A549 treated with Hydrocortisone at 1 μM for 4 hours (cell line): ENCODE measurements at places on chromosomes 11 and 22. TPM values are rescaled to one million over a fixed set of nuclear protein-coding genes. Genes with fewer than 3 reads are reported as not detected.

Gene MS4A14
- total RNA-seq = not detected in 5 replicates

Gene PKDREJ
- not detected in 5 replicates for total RNA-seq

Gene CTSW
- total RNA-seq = 0.06 to 0.13 TPM (median 0.09 TPM) in 3 of 5 replicates, not detected in the others

Gene BLID
- not detected in 5 replicates for total RNA-seq

Gene ADAMTS8
- 1.2 to 1.7 TPM (median 1.4 TPM) in 5 replicates for total RNA-seq

Gene GRM5
- 0.01 TPM in 1 of 5 replicates, not detected in the others for total RNA-seq

Gene EHF
- 0.76 to 1.7 TPM (median 0.90 TPM) in 5 replicates for total RNA-seq

Gene GTSE1
- 30.2 to 35.3 TPM (median 32.0 TPM) in 5 replicates for total RNA-seq

Gene MS4A6A
- not detected in 5 replicates for total RNA-seq

Gene ST14
- 0.05 to 0.15 TPM (median 0.08 TPM) in 5 replicates for total RNA-seq

Gene PIH1D2
- 0.62 to 1.0 TPM (median 0.73 TPM) in 5 replicates for total RNA-seq

Gene SLC22A8
- total RNA-seq = not detected in 5 replicates

Gene GAL
- total RNA-seq = 8.8 to 25.2 TPM (median 19.3 TPM) in 5 replicates

Gene CSF2RB
- total RNA-seq = not detected in 5 replicates

Gene MRGPRE
- total RNA-seq = 0.08 to 0.22 TPM (median 0.18 TPM) in 4 of 5 replicates, not detected in the other

Gene TSGA10IP
- total RNA-seq = not detected in 5 replicates

Gene SLC22A25
- not detected in 5 replicates for total RNA-seq

Gene BATF2
- 0.54 to 0.70 TPM (median 0.61 TPM) in 5 replicates for total RNA-seq

Gene SSH3
- total RNA-seq = 19.1 to 27.8 TPM (median 20.9 TPM) in 5 replicates

Gene SLC5A1
- total RNA-seq = 0.03 to 0.07 TPM (median 0.06 TPM) in 4 of 5 replicates, not detected in the other

Gene MPEG1
- not detected in 5 replicates for total RNA-seq

Gene MIF
- 412 to 972 TPM (median 905 TPM) in 5 replicates for total RNA-seq

Gene ANKK1
- 0.03 to 0.11 TPM (median 0.05 TPM) in 3 of 5 replicates, not detected in the others for total RNA-seq

Gene SHANK2
- total RNA-seq = 6.4 to 9.2 TPM (median 7.7 TPM) in 5 replicates

Gene TP53AIP1
- total RNA-seq = 0.06 TPM in 1 of 5 replicates, not detected in the others

Gene NOX4
- total RNA-seq = not detected in 5 replicates

Gene TPBGL
- total RNA-seq = 0.09 to 0.28 TPM (median 0.14 TPM) in 5 replicates

Gene LRRC32
- total RNA-seq = 0.17 to 0.23 TPM (median 0.21 TPM) in 5 replicates

Gene RTN4R
- total RNA-seq = 8.0 to 14.9 TPM (median 12.4 TPM) in 5 replicates

Gene SPI1
- total RNA-seq = 0.08 to 0.20 TPM (median 0.14 TPM) in 3 of 5 replicates, not detected in the others

Gene C1QTNF5
- not detected in 5 replicates for total RNA-seq

Gene CFAP300
- total RNA-seq = 5.7 to 7.6 TPM (median 6.4 TPM) in 5 replicates

Gene LRRN4CL
- 0.07 to 0.13 TPM (median 0.11 TPM) in 4 of 5 replicates, not detected in the other for total RNA-seq

Gene BRSK2
- total RNA-seq = 4.9 to 6.6 TPM (median 6.4 TPM) in 5 replicates

Gene NCR3LG1
- 1.7 to 3.7 TPM (median 2.2 TPM) in 5 replicates for total RNA-seq

Gene LDLRAD3
- 23.9 to 33.0 TPM (median 29.4 TPM) in 5 replicates for total RNA-seq

Gene C11orf91
- 0.85 to 2.1 TPM (median 2.0 TPM) in 5 replicates for total RNA-seq

Gene ADORA2A
- 0.47 to 1.2 TPM (median 0.84 TPM) in 5 replicates for total RNA-seq

Gene AQP11
- total RNA-seq = 1.2 to 1.9 TPM (median 1.3 TPM) in 5 replicates

Gene UQCC3
- 22.5 to 36.2 TPM (median 32.9 TPM) in 5 replicates for total RNA-seq

Gene CYB5R2
- 4.1 to 5.3 TPM (median 4.8 TPM) in 5 replicates for total RNA-seq

Gene ZC3H12C
- 6.9 to 10.9 TPM (median 9.6 TPM) in 5 replicates for total RNA-seq

Gene TRABD
- 24.5 to 36.3 TPM (median 35.2 TPM) in 5 replicates for total RNA-seq

Gene HPX
- total RNA-seq = 0.48 to 0.66 TPM (median 0.51 TPM) in 5 replicates

Gene DCUN1D5
- total RNA-seq = 59.7 to 68.2 TPM (median 63.6 TPM) in 5 replicates

Gene OR8D1
- not detected in 5 replicates for total RNA-seq

Gene PHOX2A
- total RNA-seq = not detected in 5 replicates

Gene MMP12
- total RNA-seq = 0.06 to 0.14 TPM (median 0.08 TPM) in 3 of 5 replicates, not detected in the others

Gene MS4A4A
- total RNA-seq = not detected in 5 replicates

Gene ARHGAP42
- 4.1 to 5.6 TPM (median 4.8 TPM) in 5 replicates for total RNA-seq

Gene PLAAT4
- total RNA-seq = 1.0 to 3.8 TPM (median 2.0 TPM) in 5 replicates
